ENCODE measurements at places on chromosomes 13 and 19.

GRCh38 chr13:67296511-67296910, 66.4 kb upstream of the PCDH9 start:
- DNase-seq: no peak

DNA sequence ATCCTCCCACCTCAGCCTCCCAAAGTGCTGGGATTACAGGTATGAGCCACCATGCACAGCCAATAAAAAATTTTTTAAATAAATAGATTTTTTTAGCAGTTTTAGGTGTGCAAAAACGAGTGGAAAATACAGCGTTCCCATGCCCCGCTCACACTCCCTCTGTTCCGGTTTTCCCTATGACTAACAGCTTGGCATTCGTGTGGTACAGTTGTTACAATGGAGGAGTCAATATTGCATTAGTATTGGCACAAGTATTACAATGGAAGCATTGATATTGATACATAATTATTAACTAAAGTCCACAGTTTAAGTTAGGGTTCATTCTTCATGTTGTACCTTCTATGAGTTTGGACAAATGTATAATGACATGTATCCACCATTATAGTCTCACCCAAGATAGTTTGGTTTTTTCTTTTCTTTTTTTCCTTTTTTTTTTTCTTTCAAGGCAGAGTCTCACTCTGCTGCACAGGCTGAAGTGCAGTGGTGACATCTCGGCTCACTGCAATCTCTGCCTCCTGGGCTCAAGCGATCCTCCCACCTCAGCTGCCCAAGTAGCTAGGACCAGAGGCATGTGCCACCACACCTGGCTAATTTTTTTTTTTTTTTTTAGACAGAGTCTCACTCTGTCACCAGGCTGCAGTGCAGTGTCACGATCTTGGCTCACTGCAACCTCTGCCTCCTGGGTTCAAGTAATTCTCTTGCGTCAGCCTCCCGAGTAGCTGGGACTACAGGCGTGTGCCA, 15.4 kb upstream of the RAB20 start:
- no peak for DNase-seq

- DNase-seq: no peak
Measured at GRCh38 chr19:13969897-13970296, 17.6 kb downstream of the DCAF15 start.

GRCh38 chr13:29849731-29850212, 645 bp downstream of the UBL3 start:
- DNase-seq: peak; percentile 63

- DNase-seq: peak; percentile 36
Measured at GRCh38 chr13:98313922-98314292, 136.8 kb upstream of the RNF113B start.

DNA sequence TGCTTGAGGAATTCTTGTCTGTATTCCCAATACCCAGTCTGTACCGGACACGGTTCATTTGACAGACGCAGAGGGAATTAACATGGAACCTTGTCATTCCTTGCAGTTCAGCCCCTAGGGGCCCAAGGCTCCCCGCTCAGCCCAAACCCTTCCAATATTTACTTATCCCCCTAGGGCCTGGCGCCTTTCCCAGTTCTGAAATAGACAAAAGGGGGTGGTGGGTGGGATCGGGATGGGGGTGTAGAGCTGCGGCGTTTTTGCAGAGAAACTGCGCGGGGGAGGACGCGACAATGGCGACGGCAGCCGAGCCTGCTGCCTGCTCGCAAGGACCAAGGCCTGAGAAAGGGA, 583 bp downstream of the AKAP8L start:
- no peak for DNase-seq

- no peak for DNase-seq
Measured at GRCh38 chr19:16599655-16600346, 27.6 kb upstream of the SLC35E1 start.

GRCh38 chr13:67742478-67742877, 512.3 kb upstream of the PCDH9 start:
- no peak for DNase-seq

DNA sequence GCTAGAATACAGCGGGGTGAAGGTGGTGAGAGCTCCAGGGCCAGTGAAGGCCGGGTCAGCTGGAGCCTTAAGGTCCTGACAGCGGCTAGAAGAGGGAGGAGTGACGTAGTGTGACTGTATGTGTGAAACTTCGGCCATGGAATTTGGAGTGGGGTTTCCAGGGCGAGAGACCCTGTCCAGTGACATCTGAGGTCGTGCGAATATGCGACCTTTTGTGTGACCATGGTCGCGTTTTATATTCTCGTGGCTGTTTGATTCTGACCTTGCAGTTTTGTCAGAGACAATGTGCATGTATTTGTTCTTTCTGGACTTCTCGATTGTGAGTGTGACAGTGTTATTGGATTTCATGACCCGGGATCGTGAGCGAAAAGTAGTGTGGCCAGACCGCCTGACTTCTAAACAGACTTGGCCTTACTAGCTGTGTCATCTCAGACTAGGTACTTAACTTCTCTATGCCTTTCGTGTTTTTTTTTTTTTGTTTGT, 405 bp upstream of the ZNF569 start:
- no peak for DNase-seq

- peak; percentile 85 for DNase-seq
Measured at GRCh38 chr19:18202778-18203407, 949 bp downstream of the RAB3A start.

- no peak for DNase-seq
Measured at GRCh38 chr13:66803013-66803807, 426.9 kb downstream of the PCDH9 start.

- no peak for DNase-seq
Measured at GRCh38 chr13:48804821-48805601, 151.3 kb downstream of the CYSLTR2 start.

- no peak for DNase-seq
Measured at GRCh38 chr13:44755872-44756271, 179.7 kb upstream of the TSC22D1 start.

DNA sequence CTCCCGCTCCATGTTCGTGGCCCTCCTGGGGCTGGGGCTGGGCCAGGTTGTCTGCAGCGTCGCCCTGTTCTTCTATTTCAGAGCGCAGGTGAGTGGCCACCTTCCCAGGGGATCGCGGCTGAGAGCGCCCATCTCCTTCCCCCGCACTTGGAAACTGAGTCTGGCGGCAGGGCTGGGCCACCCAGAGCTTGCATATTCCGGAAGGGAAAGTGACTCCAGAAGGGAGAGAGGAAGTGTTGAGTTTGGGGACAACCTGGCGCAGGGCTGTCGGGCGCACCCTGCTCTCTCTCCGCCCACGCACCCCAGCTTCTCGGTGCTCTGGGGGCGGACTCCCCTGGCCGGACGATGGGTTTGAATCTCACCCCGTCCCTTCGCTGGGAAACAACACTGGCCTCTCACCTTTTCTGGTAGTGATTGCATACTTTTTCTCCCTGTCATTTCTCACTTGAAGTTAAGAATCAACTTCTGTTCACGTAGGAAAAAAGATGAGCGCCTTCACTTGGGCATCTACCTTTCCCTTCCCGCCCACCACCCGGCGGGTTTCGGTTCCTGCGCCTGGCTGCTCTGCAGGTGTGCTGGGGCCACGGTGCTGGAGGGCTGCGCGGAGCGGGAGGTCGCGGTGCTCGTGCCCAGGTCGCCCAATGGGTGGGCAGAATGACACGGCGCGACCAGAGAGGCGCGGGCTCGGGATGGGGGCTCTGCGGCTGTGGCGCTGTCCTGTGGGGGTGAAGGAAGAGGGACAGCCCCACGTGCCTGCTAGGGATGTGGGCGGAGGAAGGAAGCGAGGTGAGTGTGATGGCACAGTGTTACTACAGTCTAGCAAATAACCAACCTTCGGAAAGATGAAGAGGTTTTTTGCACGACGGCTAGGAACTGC, 721 bp downstream of the TNFSF11 start:
- no peak for DNase-seq

GRCh38 chr19:16892436-16892835, 3.6 kb downstream of the F2RL3 start:
- no peak for DNase-seq

DNA sequence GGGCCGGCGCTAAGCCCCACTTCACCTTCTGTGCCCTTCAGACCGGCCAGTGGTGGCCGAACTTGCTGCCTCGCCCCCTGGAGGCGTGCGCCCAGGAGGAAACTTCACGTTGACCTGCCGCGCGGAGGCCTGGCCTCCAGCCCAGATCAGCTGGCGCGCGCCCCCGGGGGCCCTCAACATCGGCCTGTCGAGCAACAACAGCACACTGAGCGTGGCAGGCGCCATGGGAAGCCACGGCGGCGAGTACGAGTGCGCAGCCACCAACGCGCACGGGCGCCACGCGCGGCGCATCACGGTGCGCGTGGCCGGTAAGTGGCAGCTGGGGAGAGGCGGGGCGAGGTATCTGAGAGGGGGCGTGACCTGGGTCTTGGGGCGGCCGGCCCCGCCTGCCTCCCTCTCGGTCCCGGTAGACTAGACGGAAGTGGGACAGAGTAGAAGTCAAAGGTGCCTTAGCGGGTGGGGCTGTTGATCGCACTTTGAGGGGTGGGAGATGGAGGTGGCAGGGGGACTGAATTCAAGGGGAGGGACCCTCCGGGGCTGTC, 5.6 kb downstream of the ICAM5 start:
- no peak for DNase-seq

GRCh38 chr19:35628264-35628564, 622 bp upstream of the RBM42 start:
- no peak for DNase-seq

DNA sequence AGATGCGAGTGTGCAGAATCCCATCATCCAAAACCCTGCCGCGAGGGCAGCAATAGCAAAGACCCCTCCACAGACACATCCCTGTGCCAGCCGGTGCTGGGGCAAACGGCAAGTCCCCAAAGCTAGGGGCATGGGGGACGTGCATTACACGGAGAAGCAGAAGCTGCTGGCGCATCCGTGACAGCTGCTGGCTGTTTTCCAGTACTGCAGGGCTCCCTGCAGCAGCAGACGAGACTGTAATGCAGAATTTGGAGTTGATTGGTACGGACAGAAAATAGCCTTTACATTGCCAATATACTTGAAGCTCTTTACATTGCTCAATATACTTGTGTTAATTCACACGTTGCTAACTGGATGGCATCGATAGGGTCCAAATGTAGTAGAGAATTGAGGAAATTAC, 77.2 kb upstream of the TMTC4 start:
- DNase-seq: no peak

GRCh38 chr13:100176801-100177400, 88.0 kb downstream of the PCCA start:
- DNase-seq: no peak

DNA sequence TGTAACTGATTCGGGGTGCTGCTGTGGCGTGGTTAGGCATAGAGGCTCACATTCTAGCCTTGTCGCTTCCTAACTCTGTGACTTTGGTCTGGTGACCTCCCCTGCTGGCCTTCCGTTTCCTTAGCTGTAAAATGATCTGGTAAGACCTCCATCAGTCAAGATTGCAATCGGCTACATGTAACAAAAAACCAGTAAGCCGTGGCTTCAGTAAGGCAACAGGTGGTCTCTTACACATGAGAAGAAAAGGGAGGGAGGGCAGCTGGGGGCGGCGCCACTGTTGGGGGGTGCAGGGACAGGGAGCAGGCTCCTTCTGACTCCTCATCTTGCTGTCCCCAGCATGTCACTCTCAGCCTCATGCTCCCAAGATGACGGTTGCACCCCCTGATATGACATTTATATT, 148.0 kb downstream of the SIPA1L3 start:
- no peak for DNase-seq

DNA sequence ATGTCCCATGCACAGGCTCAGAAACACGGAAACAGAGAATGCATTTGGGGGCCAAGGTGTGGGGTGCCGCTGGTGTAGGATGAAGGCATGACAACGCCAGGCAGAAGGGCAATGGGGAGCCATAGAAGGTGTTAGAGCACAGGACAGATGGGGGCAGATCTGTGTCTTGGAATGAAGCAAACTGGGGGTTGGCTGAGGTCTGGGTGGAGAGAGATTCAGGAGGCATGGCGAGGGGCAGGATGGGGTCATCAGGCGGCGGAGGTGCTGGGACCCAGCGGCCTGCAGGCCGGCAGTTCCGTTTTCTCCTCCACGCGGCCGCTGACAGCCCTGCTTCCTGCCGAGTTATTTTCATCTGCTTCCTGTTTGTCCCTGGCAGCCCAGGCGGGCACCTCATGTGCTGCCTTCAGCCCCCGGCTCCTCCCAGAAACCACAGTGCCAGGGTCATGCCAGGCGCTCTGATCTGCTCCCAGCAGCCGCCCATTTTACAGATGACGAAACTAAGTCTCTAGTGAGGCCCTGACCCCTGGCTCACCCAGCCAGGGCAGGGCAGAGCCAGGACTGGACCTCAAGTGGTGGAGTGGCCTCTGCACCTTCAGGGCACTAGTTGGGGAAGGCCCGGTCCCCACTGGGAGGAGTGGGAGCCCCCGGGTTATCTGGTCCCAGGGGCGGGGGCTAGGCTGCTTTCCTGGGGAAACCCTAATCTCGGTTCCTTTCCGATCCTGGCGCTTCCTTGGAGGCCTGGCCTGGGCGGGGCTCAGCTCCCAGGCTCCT, 2.2 kb downstream of the ARHGAP45 start:
- DNase-seq: peak; percentile 37

DNA sequence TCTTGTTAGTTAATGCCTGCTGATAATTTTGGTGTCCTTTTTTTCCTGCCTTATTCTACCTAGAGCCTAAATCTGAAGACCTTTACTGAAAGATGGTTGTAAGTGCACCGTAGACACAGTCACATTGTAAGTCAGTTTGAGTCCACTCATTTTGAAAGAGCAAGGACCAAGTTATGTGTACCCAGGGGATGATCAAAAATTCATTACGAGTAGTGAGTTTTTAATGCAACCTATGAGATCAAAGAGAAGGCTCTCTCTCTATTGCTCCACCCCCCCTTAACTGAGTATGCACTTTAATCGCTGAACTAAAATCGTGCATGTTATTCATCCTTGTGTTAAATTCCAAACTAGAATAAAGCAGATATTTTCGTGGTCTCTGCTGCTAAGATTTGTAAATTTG, 1.8 kb downstream of the RAP2A start:
- no peak for DNase-seq

DNA sequence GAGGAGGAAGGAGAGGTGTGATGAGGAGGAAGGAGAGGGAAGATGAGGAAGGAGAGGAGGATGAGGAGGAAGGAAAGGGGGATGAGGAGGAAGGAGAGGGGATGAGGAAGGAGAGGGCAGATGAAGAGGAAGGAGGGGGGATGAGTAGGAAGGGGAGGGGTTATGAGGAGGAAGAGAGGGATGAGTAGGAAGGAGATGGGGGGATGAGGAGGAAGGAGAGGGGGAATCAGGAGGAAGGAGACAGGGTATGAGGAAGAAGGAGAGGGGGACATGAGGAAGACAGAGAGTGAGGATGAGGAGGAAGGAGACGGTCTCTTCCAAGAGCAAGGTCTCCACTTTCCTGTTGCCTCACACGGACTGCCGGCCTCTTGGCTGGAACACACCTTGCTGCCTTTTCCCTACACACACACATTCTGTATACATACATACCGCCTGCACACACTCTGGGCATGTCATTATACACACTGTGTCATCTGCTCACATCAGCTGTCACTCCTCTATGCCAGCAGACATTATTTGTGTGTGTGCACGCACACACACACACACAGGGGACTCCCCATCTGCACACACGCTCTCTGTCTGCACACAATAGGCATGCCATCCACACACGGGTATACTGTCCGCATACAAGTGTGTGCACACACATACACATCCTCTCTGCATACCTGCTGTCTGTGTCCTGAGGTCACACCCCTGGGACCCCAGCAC, 11.1 kb upstream of the VSTM2B start:
- DNase-seq: no peak

GRCh38 chr19:19329126-19329525, 8.5 kb downstream of the MAU2 start:
- no peak for DNase-seq

- DNase-seq: no peak
Measured at GRCh38 chr19:45793876-45794275, 1.2 kb upstream of the DMWD start.

- no peak for DNase-seq
Measured at GRCh38 chr13:60417734-60418133, 20.7 kb downstream of the TDRD3 start.

GRCh38 chr19:9342610-9343304, 18.8 kb downstream of the ZNF559 start:
- DNase-seq: no peak
